ENCODE measurements at places on chromosomes 12 and 14.

DNA sequence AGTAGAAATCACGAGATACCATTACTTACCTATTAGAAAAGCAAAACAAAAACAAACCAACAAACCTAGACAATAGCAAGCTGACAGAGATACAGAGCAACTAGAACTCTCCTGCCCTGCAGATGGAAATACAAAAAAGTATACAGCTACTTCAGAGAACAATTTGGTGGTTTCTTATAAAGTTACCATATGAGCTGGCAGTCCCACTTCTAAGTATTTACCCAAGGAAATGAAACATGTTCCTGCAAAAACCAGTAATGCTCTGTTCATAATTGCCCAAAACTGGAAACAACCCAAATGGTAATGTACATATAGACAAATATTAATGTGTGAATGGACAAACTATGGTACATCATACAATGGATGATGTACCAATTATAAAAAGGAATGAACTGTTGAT, 31.7 kb downstream of the FUT8 start:
- no peak for DNase-seq

GRCh38 chr12:58263816-58264215, 322.4 kb downstream of the ATP23 start:
- no peak for DNase-seq

- DNase-seq, result no peak
These were observed 82.4 kb downstream of the ZFC3H1 start for GRCh38 chr12:71581206-71581605.

DNA sequence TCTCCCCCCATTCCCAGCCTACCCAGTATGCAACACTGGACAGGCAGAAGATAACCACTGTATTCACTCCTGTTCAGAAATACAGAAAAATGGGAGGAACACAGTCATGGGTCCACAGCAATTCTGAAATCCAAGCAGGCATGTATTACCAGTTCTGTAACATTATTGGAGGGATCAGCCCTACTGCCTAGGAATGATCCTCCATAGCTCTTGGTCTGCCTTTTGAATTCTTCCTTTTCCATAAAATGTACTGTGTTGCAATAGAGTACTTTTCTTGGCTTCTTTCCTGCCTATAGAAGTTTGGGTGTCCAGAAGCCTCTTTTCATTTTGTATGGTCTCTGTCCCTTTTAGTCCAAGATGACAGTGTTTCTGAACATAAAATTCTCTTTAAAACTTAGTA, 46.5 kb downstream of the SPATS2 start:
- DNase-seq, result no peak

DNA sequence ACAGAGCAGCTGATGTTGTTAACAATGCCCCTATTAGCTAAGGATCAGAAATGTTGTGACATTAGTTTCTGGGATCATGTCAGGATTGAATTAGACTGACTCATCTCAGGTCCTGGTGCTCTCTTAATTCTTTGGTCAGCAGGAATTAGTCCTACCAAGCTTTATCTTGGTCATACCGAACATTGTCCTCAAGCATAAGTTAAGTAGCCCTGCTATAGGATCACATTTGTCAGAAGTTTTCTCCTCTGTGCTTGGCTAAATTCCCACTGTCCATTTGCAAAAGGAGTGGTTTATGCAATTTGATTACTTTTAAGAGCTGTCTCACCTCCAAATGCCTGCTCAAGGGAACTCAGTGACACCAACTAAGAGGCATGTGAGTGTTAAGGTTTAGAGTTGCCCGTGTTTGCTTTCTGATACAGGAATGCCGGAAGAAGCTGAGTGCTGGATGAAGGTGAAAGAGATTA, 48.4 kb upstream of the IFNG-AS1 start:
- DNase-seq, result no peak

- no peak for DNase-seq
These were observed 5.4 kb upstream of the PELI2 start for GRCh38 chr14:56112781-56113180.

DNA sequence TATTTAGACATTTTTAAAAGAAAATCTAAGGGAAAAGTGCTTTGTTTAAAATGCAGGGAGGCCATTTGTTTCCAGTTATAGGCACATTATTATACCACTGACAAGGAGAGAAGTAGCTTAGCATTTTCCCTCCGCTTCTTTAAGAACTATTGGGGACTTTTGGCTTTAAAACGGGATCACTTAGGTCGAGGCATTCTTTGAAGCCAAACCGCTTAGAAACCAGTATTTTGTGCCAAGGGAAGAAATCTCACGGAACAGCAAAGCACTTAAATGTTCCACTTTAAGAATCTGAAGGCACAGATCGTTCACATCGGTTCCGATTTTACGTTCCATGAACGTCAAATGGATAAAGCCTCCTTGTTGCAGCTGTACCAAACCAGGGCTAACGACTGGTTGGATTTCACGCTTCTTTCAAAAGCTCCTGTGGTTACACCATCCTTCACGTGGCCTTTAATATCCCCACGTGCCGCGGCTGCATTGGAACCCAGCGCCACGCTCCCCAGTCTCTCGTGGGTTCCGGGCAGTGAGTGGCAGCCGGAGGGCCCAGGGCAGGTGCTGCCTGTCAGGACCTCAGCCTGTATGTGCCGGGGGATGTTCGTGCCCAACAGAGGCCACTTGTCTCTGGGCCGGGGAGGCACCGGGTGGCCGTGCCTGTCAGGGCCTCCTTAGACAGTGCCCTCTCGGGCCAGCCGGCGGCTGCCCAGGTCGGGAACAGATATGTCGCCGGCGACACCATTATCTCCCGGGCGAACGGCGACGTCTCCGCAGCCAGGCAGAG, 195.4 kb downstream of the KIF26A start:
- no peak for DNase-seq

GRCh38 chr14:77375973-77376770, 722 bp downstream of the TMED8 start:
- no peak for DNase-seq

- no peak for DNase-seq
These were observed 306.1 kb downstream of the DAD1 start for GRCh38 chr14:22282949-22283348.

DNA sequence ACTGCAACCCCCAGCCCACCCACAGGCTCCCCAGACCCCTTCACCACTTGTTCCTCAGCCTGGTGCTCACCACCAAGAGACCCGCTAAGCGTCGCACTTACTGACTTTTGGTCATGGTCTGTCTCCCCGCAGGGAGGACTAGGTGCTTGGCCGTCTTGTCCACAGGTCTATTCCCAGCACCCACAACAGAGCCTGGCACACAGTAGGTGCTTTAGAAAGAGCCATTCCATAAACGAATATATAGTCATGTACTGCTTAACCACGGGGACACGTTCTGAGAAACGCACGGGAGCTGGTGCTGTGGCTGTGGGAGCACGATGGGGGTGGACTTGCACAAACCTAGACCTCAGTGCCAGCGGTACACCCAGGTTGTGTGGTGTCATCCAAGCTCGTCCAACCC, 34.0 kb downstream of the NCOR2 start:
- DNase-seq, result no peak

All from stimulated activated CD8-positive, alpha-beta memory T cell treated with anti-CD3 and anti-CD28 coated beads, Interleukin-4, amount 100 ng/mL, for 4 hours (primary cell).